ENCODE measurements at places on chromosomes 11 and 22.

GRCh38 chr22:28008056-28008455 lies 89.0 kb upstream of the PITPNB start:
- no peak for DNase-seq

DNA sequence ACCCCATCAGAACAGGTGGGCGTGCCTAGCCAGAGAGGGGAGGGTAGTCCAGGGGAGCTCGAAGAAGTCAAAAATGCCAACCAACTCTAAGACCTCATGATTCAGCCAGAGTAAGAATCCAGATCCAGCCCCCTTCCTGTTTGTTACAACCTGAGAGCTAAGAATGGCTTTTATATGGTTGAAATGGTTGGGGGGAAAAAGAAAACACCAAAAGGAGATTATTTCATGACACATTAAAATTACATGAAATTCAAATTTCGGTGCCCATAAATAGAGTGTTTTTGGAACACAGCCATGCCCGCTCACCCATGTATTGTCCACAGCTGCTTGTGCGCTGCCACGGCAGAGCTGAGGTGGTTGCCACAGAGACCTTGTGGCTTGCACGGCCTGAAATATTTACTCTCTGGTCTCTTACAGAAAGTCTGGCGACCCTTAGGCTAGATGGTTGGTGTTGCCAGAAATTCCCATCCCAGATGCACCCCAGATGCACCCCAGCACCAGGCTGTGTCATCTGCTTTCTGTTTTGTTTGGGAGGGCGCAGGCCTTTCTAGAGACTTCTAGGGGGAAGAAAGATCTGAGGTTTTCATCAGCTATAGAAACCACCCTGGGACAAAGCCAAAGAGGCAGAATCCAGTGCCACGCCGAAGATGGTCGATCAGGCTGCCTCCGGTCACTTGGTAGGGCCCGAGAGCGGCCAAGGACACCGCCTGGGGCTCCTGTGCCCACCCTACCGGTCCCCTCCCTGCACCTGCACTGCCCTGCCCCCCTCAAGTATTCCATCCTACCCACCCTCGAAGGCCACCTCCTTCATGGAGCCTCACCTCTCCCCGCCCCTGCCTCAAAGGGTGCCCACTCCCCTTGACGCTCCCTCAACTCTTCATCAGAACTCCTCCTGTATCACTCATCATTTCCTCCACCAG lies 80.2 kb downstream of the DSCAML1 start:
- DNase-seq: no peak

- DNase-seq: no peak
These were observed 59.6 kb downstream of the THAP12 start for GRCh38 chr11:76321340-76321739.

DNA sequence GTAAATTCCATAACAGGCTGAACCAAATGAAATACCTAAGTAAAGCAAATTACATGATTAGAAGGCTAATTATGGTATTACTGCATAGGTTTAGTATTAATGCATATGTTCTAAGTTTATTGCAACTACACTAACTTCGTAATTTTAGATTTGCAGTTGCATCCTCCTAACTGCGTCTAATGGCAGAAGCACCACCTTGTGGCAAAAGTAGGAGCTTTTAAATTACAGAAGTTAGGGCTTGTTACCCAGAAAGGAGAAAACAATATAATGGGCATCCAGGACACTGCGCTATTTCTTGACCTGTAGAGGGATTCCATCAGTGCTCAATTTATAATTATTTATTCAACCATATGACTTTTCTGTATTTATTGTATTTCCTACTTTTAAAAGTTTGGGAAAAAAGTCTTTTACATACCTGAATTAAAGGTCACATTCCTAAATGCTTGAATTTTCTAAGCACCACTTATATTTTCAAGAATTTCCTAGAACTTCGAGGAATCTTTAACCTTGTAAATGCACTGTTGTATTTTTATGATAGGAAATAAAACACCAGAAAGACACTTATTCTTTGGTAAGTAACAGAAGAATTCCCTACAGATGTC lies 16.3 kb upstream of the GPR83 start:
- DNase-seq: no peak

GRCh38 chr22:38081636-38081940 lies 2.4 kb downstream of the SLC16A8 start:
- no peak for DNase-seq

DNA sequence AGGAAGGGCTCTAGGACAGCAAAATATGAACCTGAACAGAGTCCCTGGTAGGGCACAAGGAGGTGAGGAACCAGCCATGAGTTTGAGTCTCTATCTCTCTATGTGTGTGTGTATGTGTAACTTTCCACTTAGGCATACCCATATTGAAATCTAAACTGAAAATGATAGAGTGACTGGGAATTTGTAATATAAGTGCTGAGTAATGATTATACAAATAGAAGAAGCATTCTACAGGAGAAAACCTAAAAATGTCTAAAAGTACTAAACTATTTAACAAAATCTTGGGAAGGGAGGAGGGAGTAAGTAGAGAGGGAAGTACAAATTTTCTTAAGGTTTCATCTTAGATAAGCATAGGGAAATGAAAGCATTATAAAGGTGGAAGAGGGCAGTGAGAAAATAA lies 97.1 kb upstream of the ZC3H12C start:
- DNase-seq: no peak

- no peak for DNase-seq
These were observed 20.3 kb upstream of the WNT11 start for GRCh38 chr11:76226626-76227025.

DNA sequence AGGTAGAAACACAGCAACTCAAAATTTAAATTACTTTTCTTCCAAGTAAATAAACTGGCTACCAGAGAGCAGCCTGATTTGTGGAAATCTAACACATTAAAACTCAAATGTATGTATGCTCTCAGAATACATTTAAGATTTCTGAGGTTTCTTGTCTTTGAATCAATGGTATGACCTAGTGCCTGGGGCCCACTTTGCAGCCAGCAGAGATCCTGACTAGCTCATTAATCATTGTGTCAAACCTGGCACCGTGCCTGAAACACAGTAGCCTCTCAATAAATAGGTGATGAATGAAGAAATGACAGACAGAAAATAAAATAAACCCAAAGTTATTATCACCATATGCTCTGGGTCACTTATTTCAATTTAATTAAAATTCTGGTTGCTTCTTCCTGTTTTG lies 176.2 kb upstream of the FAT3 start:
- no peak for DNase-seq

- no peak for DNase-seq
These were observed 10.8 kb downstream of the DRD2 start for GRCh38 chr11:113464416-113464815.

GRCh38 chr11:129163714-129164164 lies 28.4 kb downstream of the ARHGAP32 start:
- no peak for DNase-seq

Measured in hindlimb muscle (tissue), 1 donor.